Left hindlimb (tissue), 1 donor: ENCODE measurements at places on chromosomes 12 and 14.

- peak; percentile 55 for DNase-seq
Measured at GRCh38 chr14:99733540-99734405, 49.7 kb downstream of the CYP46A1 start.

DNA sequence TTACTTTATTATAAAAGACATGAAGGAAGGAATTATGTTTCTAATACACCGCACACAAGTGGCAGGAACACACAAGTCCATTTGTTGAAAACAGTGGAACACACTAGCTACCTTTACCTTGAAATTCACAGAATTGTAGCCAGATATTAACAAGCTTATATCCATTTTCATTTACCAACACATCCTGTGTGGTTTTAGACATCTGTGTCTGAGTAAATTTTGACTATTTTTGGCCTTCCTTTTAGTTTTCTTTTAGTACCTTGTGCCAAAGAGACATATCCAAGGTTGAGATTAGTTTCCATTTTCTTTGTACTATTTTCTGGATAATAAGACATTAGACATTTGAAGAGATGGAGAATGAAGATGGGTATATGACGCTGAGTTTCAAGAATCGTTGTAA is at the start of gene KLRF2:
Gene KLRF2 (plus strand): TSS at position 244 of the 400 bp plus-strand sequence. CDS start 107 bp downstream, at position 351.
- no peak for DNase-seq

GRCh38 chr12:119687879-119688278 is 19.9 kb downstream of the PRKAB1 start:
- DNase-seq, result no peak

DNA sequence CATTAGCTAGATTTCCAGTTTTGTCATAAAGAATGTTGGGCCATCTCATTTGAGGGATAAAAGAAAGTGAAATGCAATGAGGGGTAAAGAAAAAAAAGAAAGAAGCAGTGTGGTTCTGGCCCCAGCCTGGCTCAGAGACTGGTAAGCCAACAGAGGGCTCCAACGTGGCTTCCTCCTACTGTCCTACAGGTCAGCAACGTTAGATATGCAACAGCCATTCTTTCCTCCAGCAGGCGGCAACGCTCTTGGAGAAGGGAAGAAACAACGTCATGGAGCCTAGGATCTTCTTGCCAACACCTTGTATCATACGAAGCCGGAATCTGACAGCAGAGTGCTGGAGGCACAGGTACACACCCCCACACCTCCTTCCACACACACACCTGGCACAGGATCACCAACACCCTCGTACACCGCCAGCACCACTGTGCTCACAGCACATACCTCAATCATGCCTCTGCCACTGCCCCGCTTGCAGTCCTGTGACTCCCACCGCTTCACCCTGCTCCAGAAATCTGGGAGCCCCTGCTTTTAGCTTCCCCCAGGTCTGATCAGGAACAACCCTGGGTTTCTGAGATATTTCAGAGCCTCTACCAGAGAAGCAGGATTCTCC is 102.8 kb downstream of the RPAP3 start:
- no peak for DNase-seq

DNA sequence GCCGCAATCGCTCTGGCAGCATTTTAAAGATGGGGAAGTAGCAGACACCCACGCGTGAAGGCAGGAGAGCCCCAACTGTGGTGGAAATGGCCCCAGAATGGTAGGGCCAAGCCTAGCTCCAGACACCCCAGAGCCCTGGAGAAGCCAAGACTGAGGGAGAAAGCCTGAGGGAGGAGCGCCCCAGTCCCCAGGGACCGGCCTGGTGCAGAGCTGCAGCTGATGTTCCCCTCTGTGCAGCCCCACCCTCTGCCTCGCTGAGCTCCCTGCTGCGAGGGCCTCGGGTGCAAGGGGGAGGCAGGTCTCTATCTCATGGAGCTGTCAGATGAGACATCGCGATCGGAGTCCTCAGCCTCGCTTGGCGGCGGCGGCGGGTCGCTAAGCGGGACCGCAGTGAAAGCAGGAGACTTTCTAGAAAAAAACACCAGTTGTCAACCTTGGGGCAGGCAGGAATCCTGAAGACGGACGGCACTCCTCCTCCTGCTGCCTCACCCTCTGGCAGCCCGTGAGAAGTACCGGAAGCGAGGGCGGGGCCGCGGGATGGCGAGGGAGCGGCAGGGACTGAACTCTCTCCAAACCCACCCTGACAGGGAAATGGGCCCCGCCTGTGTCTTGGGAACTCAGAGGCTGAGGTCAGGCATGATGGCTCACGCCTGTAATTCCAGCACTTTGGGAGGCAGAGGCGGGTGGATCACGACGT is 6.0 kb downstream of the GAPDH start:
- DNase-seq, result peak; percentile 92

DNA sequence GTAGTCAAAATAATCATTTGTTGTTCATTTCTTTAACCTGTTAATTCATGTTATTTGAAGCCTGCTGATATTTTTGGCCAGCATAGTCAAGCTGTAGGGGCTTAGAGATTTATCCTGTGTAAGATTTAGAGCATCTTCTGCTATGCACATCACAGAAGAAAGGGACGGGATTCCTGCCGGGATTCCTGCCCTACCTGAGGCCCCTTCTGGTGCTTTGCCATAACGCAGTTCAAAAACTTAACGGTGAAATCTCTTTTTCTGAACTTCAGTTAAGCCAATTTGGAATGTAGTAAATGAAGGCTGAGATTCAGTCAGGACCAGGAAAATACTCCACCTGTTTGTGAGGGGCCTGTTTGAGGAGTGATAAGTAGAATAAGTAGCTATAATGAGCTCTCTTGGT is 50.7 kb upstream of the TMEM260 start:
- DNase-seq, result no peak

DNA sequence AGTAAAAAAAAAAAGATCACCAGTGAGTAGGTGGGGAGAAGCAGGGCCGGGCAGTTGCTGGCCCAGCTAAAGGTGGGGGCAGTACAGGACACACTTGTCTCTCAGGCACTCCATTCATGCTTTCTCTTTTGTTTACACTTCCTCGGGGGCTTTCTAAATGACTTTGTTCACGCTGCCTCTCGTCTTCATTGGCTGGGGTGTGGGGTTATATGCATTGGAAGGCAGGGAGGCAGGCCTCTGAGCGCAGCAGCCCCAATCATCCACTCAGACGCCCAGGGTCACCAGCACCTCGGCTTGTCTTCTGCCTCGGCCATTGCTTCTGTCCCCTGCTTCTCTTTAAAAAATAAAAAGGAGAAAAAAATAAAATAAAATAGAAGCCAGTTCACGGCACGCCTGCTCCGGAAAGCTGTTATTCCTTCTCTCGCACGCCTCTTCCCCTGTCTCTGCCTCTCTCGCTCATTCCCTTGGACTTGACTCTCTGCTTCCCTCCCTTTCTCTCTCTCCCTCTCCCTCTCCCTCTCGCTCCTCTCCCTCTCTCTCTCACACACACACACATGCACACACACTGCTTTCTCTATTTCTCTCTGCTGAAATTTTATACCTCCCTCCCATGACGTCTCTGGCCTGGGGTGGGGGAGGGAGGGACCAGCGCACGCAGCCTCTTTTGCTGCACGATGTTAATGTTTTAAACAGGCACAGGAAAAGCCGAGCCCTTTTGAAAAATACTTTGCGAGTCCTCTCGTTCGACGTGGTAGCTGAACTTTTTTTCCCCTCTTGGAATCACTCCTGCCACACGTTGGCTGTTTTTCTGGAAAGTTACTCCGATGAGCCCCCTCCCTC is at the start of gene TGFB3:
Gene TGFB3 (minus strand): TSS at position 570 of the 840 bp plus-strand sequence. CDS start 1,102 bp downstream, outside the sequence.
- peak; percentile 96 for DNase-seq

- DNase-seq, result no peak
Measured at GRCh38 chr14:104931771-104932675, 7.3 kb downstream of the PLD4 start.

DNA sequence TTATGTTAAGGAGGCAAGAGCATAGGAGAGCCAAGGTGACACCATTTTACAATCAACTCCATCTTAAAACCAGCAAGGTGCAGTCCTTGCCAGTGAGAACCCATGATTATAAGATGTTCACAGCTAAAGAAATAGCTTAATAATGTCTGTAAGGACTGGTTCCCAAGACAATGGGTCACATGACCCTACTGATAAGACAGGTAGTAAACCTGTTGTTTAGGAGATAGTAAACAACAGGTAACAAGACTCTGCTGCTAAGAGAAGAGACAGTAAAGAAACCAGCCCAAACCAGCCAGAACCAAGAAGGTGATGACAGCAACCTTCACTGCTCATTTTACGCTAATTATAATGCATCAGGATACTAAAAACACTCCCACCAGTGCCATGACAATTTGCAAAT is 23.2 kb upstream of the BCAT1 start:
- no peak for DNase-seq

DNA sequence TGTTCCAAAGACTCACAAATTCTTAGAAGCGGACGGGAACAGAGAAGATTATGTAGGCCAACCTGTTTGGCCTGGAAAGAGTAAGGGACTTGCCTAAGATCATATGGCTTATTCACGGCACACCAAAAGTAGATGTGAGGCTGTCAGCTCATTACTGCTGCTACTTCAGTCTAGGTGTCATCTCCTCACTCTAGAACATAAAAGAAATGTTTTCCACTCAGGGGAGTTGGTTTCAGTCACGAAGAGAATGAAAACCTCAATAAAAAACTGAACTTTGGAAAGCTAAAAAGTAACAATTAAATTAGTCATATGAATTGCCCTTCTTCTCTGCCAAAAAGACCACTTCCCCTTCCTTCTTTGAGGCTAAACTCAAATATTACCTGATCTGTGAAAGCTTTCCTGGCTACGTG is 658 bp upstream of the CEP128 start:
- no peak for DNase-seq

- DNase-seq, result no peak
Measured at GRCh38 chr12:60398547-60398946, 802.7 kb downstream of the SLC16A7 start.

- no peak for DNase-seq
Measured at GRCh38 chr12:93895089-93895445, 217.9 kb downstream of the CRADD start.
